ENCODE measurements at places on chromosomes 13 and 19.

- DNase-seq = no peak
Observed at GRCh38 chr13:100434010-100434763, 154.4 kb downstream of the GGACT start.

DNA sequence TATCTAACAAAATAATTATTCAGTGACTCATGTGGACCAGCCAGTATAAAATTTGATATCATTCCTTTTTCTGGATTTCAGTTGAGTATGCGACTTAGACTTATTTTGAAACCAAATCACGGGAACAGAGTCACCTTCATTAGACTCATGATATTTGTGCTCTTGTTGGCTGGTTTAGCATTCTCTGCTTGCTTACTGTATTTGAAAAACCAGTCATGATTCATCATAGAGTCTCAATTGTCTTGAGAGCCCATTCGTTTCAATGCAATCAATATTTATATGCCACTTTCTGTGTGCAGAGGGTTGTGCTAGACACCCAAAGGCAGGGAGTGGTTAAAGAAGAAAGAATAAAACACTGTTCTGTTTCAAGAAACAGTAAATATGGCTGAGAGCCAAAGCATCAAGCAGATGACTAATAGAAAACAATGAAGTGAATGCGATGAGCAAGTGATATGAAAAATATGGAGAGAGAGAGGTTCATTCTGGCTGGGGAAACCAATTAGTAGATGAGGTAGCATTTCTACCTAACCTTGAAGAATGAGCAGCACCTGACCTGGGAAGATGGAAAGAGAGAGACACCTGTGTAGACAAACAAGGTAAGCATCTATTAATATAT, 99.6 kb upstream of the MBNL2 start:
- DNase-seq = no peak

DNA sequence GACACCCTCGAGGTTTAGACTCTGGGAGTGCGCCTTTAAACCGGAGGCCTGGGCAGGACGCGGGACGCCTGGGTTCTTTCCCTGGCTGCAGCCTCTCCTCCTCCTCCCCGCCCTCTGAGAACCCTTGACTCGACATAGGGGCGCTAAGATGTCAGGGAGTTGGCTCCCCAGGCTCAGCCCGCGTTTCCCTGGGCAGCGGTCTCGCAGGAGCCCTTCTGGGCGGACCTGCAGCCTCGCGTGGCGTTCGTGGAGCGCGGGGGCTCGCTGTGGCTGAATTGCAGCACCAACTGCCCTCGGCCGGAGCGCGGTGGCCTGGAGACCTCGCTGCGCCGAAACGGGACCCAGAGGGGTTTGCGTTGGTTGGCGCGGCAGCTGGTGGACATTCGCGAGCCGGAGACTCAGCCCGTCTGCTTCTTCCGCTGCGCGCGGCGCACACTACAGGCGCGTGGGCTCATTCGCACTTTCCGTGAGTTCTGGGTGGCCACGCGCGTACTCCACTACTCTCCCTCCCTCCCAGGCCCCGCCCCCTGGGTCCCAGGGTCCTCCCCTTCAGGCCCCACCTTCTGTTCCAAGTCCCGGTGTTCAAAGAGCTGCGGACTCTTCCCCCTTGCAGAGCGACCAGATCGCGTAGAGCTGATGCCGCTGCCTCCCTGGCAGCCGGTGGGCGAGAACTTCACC, 1.3 kb downstream of the ICAM5 start:
- no peak for DNase-seq

GRCh38 chr19:19067276-19068072, 3.7 kb downstream of the SLC25A42 start:
- no peak for DNase-seq

DNA sequence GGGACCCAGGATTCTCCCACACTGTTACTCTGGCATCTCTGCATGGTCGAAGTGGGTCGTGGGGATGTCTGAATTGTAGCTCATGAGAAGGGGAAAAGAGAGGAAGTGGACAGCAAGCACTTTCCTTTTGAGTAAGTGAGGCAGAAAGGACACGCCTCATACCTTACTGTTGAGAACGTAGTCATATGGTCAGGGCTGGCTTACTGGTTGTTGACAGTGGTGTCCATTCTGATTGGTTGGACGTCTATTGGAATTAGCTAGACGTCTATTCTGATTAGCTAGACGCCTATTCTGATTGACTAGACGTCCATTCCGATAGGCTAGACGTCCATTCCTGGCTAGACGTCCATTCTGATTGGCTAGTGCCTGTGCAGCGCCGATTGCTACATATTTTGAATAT, 12.4 kb downstream of the GRIN2D start:
- DNase-seq = no peak

GRCh38 chr13:75372517-75372916, 109.5 kb downstream of the TBC1D4 start:
- peak; percentile 5 for DNase-seq

- DNase-seq = peak; percentile 51
Observed at GRCh38 chr13:98273824-98274742, 97.0 kb upstream of the RNF113B start.

DNA sequence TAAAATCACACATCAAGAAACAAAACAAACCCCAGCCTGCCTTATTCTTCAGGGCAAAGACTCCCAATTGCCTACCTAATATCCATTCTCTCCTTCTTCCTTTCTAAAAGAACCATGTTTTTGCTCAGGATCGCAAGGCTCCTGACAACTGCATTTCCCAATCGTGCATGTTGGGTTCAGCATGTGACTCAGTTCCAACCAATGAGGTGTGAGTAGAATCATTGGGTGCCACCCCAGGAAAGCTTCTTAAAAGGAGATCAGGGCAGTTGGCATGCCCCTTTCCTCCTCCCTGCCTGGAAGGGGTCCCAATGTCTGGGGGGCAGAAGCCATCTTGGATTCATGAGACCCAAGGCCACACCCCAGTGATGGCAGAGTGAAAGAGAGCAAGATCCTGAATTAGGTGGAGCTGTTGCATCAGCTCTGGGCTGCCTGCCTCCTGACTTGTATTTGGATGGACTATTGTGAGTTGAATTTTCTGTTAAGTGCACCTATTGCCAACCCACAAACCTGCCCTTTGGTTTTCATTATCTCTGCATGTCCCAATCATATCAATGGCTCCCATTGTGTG, 26.0 kb upstream of the UBAC2 start:
- DNase-seq = no peak

DNA sequence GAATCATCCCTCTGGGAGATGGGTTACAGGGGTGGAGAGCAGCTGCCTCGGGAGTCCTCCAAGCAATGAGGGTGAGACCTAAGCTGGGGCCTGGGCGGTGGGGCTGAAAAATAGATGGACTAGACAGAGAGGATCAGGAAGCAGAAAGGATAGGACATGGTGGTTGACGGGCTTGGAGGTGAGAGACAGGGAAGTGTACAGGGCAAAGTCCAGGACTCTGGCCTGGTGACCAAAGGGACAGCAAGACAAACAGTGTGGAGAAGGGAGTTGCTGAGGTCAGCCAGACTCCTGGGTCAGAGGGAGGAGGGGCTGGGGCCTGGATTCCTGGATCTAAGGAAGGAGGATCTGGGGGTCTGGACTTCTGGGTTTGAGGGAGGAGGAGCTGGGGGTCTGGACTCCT, 5.5 kb downstream of the PHLDB3 start:
- no peak for DNase-seq

GRCh38 chr19:44857837-44858236, 11.7 kb downstream of the NECTIN2 start:
- no peak for DNase-seq

DNA sequence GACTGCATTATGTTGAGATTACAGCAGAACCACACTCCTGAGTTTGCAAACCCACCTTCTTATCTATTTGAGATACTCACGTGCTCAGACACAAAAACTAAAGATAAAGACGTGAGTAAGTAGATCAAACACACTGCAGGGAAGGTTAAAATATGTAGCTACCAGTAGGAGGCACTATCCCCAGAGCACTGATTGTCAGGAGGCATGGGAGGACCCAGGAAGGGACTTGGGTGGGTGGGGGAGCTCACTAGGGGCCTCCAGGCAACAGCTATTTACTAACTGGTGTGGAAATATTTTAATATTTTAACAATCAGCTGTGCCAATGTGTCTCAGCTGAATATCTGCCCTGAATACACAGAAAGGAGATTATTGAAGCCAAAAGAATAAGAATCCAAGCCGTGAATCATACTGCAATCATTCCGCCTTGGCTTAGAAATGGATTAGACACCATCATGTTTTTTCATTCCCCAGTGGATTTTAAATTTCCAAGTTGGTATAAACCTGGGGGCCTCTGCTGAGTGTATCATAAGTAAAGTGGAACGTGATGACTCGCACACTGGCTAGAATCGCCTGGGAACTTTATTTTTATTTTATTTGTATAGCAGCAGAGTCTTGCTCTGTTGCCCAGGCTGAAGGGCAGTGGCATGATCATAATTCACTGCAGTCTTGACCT, 73.2 kb upstream of the CACNA1A start:
- no peak for DNase-seq

DNA sequence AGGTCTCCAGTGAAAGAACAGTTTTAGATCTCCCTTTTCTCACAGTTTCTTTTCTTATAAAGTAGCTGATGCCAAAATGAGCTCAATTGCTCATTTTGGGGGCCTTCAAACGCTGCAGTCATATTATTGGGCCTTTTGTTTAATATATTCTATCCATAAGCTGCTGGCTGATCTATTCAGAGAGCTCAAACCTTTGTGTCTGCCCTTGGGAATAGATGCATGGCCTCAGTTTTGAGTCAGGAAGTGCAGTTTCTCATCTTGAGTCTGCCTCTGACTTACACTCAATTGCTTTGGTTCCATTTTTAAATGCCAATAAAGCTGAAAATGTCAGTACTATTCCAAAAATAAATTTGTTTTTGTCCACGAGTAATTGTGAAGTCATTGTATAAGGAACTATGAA, 468.9 kb downstream of the KLF12 start:
- DNase-seq = no peak

DNA sequence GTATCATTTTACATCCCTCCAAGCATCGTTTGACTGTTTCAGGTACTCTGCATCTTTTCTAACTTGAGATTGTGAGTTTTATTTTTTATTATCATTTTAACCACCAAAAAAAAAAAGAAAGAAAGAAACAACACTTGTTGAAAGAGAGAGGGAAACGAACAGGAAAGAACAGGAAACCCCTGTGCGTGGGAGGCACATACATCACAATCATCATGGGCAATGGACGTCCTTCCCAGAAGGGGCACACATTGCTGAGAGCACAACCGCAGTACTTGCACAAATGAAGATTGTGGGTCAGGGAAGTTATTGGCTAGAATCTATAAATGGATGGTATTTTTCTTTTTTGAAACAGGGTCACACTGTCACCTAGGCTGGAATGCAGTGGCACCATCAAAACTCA, 1.7 kb downstream of the CLC start:
- no peak for DNase-seq

DNA sequence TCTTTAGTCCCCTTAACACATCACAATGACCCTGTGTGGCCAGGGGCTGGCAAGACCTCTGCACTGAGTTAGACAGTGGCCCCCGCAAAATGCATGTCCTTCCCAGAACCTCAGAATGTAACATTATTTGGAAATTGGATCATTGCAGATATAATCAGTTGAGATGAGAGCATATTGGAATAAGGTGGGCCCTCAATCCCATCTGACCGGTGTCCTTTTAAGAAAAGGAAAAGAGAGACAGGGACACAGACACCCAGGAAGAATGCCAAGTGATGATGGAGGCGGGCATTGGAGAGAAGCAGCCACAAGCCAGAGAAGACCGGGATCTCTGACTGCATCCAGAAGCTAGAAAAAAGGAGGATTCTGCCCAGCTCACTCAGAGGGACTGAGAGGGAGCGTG, 1.8 kb downstream of the FAM187B start:
- DNase-seq = no peak

DNA sequence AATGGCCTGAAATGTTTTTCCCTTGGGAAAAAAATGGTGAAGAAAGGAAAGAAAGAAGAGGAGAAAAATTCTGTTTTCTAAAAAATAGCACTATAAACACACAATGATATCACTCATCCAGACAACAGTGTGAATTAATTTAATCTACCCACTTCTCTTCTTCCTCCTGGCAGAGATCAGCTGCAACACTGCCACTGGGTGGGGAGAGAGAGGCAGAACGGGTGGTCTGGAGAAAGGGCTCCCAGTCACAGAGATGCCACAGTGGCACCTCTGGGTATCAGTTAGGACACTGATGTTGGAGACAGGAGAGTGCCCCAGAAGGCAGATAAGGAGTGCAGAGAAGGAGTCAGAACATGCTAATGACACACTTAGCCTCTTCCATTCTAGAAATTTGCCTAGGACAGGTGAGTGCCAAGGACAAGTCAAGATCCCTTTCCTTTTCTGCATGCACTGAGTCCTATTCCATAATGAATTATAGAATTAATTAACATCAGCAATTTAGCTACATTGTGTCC, 168.6 kb downstream of the SUCLA2 start:
- DNase-seq = no peak

- DNase-seq = no peak
Observed at GRCh38 chr19:17787274-17787913, 7.5 kb upstream of the B3GNT3 start.

DNA sequence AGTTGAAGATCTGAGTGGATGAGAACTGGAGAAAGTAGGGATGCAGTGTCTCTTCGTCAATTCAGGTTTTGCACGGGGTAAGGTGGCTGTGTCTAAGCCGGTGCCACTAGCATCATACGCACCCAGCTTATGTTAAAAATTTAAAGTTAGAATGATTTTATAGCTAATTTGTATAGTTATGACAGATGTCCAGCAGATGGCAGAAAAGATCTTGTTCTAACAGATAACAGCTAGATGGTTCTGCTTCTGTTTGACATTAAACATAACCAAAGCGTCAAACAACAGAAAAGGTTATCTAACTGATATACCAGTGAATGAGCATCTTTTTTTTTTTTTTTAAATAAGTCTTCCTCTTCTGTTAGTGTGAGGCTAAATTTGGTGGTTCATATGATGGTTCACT, 18.8 kb upstream of the EDDM13 start:
- DNase-seq = peak; percentile 4

DNA sequence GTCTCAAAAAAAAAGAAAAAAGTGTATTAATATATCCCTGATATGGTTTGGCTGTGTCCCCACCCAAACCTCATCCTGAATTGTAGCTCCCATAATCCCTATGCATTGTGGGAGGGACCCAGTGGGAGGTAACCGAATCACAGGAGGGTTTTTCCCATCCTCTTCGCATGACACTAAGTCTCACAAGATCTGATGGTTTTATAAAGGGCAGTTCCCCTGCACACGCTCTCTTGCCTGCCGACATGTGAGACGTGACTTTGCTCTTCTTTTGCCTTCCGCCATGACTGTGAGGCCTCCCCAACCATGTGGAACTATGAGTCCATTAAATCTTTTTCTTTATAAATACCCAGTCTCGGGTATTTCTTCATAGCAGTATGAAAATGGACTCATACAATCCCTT, 17.7 kb downstream of the STK24 start:
- DNase-seq = no peak

DNA sequence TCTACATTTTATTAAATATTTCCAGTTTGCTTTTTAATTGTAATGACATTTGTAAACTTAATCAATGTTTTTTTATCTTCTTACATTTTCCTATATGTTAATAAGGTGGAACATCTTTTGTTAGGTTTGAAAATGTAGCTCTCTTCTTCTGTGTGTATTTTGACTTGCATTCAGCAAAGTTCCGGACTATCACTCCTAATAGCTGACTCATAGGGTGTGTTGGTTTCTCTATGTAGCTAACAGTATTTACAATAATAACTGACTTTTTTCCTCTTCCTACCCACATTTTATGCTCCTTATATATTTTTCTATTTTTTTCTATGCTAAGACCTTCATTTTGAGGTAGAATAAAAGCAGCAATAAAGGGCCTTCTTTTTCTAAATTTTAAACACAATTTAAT, 28.1 kb downstream of the MYO16 start:
- no peak for DNase-seq

GRCh38 chr19:16247353-16248182, 49.9 kb downstream of the AP1M1 start:
- DNase-seq = peak; percentile 55

- DNase-seq = no peak
Observed at GRCh38 chr13:76440568-76440967, 445.6 kb downstream of the KCTD12 start.

Measured in NCI-H2107 (cell line).